ENCODE measurements at places on chromosomes 7 and 10. TPM values are rescaled to one million over a fixed set of nuclear protein-coding genes. Genes with fewer than 3 reads are reported as not detected.

The CPA5 gene
- 0.88 TPM for total RNA-seq

DNA sequence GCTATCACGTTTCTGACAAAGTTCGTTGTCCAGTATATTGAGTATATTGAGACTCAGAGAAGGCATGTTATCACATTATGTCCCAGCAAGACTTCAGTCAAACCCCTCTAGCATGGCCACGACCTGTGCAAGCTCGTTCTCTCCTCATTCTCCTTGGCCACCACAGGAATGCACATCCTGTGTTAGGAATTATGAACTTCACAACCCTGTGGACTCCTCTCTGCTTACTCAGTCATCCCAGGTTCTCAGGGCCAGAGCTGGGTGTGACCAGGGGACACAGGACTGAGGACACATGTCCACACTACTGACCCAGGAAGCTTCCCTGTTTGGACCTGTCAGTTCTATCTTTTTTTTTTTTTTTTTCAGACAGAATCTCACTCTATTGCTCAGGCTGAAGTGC, 4.4 kb downstream of the SH2D4B start:
- no peak overlapping the region for H3K4me3 ChIP-seq
- DNase-seq = no peak

DNA sequence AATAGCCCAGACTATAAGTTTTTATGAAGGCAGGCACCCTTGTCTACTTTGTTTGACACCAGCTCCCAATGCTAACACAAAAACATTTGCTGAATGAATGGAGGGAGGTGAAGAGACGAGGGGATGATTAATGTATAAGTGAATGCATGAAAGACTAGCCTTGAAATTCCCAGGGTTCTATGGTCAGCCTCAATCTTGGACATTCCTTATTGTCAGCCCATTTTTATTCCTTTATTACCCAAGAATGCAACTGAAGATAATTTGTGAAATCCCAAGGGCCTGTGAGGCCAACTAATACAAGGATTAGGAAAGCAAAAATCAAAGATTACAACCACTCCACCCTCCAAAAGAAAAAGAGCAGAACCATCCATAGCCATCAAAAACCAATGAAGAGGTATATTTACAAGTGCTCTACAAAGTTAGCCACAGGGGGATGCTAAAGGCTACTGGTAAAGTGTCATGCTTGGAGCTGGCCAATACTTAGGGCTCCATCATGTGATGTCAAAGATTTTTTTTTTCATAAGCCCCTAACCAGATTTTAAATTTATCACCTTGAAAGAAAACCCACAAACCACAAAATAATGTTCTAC, 40.0 kb upstream of the ASAH2 start:
- no peaks in the 10 kb centered on the region for H3K4me1 ChIP-seq
- no peak overlapping the region for H3K27ac ChIP-seq
- DNase-seq = no peak
- H3K36me3 ChIP-seq = no peaks in the 10 kb centered on the region
- H3K4me3 ChIP-seq = no peak overlapping the region

DNA sequence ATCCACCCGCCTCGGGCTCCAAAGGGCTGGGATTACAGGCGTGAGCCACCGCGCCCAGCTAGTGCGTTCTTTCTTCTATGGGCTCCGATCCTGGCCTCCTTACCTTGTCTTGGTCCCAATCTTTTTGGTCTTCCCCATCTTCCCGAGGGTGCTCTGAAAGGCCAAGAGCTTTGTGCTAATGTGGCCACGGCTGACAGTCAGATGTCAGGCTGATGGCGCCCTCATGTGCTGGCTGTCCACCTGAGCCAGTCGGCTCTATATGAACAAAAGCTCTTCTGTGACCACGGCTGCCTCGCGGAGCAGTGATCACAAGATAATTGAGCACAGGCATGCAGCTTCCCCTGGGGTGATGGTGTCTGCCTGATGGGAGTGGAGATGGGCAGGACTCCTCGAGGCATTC, 11.0 kb upstream of the AHCYL2 start:
- DNase-seq = peak; percentile 45
- H3K4me3 ChIP-seq = no peak overlapping the region
- H3K27ac ChIP-seq = no peak overlapping the region
- no peaks in the 10 kb centered on the region for H3K36me3 ChIP-seq

DNA sequence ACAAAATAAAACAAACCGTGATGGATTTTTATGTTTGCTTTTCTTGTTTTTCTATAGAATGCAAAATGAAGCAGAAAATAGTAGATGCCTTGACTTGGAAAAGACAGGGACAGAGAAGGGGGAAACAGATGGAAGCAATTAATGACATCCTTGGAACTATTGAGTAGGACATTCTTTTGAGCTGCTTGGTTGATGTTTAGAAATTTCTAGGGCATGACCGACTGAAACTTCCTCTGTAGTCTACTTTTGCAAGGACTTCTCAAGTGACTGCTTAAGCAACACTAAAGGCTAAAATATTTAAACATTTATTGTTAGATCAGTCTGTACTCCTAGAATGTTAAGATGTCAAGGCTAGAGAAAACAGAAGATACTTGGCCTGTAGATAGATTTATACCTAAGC, 49.4 kb downstream of the VCL start:
- H3K27me3 ChIP-seq = no peaks in the 10 kb centered on the region
- no peak overlapping the region for H3K4me3 ChIP-seq
- H3K27ac ChIP-seq = no peak overlapping the region
- no peaks in the 10 kb centered on the region for H3K4me1 ChIP-seq
- no peaks in the 10 kb centered on the region for H3K36me3 ChIP-seq

The ATOH7 gene
- not detected for total RNA-seq

DNA sequence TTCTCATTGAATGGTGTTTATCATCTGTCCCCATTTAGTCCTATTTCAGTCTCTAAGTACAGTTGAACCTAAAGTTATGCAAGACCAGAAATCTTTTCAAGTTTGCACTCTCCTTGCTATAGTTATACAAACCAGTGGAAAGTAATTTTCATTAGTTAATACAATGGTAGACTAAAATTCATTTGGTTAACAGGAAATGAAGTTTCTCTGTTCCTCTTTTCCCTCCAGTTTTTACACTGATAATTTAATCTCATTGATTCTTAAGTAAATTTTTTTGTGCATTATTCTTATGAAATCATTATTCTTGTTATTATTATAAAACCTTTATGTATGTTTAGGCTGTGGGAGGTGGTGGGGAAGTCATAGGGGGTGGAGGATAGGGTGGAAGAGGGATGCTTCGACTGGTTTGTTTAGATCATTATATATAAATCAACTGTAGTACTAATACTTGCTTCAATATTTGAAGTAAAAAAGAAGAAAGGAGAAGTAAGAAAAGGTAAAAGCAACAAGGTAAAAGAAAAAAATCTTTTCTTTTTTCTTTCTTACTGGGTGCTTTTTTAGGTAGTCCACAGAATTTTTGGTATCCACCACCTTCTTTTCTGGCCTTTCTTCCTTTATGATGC, 104.1 kb downstream of the GPR85 start:
- no peak overlapping the region for H3K4me3 ChIP-seq
- no peaks in the 10 kb centered on the region for H3K36me3 ChIP-seq

- no peak overlapping the region for H3K4me3 ChIP-seq
- H3K36me3 ChIP-seq = peaks cover 38% of the 10 kb centered on the region
- H3K27me3 ChIP-seq = no peaks in the 10 kb centered on the region
- no peak overlapping the region for H3K27ac ChIP-seq
Observed at GRCh38 chr7:158663428-158663741, 41.2 kb downstream of the NCAPG2 start.

The CCDC172 gene
- not detected for total RNA-seq

DNA sequence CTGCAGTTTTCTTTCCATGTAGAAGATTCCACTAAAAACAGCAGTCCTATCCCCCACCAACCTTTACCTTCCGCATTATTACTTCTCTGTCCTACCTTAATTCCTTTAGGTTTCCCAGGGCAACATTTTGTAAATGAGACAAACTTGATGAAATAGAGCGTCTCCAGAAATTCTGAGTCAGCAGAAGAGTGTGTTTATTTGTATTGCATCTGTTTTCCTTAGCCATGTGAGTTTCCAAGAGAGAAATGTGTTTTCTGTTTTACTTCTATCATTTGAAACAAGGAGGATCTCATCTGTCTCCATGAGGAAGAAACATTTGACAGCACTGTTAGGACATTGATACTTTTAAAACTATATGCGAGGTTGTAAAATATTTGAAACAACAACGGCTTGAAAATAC, 244.2 kb upstream of the PLXDC2 start:
- H3K36me3 ChIP-seq = no peaks in the 10 kb centered on the region
- no peak overlapping the region for H3K27ac ChIP-seq
- H3K27me3 ChIP-seq = no peaks in the 10 kb centered on the region
- H3K4me1 ChIP-seq = no peaks in the 10 kb centered on the region

Measured in activated naive CD4-positive, alpha-beta T cell treated with anti-CD3 and anti-CD28 coated beads for 36 hours (primary cell).